ENCODE measurements at places on chromosomes 5 and 9.

- no peak for DNase-seq
Observed at GRCh38 chr5:45507178-45507577, 189.0 kb downstream of the HCN1 start.

DNA sequence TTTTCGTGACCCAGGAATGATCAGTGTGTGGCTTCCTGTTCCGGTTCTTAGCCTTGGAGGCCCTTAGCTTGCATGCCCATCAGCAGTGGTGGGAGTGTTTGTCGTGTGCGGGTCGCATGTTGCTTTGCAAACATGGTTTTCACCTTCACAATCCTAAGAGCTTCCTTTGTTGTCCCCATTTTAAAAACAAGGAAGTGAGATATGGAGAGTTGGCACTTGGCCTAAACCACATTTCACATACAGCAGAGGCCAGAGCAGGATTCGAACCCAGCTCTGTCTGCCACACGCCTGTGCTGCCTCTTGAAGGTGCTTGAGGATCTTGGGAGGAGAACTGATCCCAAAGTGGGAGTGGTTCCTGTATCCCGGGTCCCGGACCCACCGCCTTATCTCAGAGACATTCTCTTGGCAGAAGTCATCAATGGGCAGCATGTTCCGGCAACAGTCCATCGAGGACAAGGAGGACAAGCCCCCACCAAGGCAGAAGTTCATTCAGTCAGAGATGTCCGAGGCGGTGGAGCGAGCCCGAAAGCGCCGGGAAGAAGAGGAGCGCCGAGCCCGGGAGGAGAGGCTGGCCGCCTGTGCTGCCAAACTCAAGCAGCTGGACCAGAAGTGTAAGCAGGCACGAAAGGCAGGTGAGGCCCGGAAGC is 38.2 kb upstream of the POMT1 start:
- no peak for DNase-seq

DNA sequence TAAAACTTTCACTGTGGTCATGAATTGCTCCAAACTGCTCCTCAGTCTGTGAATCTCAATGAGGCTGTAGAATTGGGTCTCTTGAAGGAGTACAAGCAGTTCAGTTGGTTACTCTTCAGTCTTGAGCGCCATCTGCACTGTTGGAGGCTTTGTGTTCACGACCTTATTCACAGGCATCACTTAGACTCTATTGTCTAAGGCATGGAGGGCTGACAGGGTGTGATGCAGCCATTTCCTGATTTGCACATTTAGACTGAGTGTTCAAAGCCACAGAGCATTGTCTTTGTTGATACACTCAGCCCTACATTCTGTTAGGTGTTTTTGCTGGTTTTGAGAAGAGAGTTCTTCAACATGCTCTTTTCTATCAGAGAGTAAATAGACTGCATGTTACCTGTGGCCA is 355.9 kb upstream of the RIOK2 start:
- DNase-seq = no peak

GRCh38 chr5:14327624-14328023 is 184.5 kb downstream of the TRIO start:
- DNase-seq = no peak

DNA sequence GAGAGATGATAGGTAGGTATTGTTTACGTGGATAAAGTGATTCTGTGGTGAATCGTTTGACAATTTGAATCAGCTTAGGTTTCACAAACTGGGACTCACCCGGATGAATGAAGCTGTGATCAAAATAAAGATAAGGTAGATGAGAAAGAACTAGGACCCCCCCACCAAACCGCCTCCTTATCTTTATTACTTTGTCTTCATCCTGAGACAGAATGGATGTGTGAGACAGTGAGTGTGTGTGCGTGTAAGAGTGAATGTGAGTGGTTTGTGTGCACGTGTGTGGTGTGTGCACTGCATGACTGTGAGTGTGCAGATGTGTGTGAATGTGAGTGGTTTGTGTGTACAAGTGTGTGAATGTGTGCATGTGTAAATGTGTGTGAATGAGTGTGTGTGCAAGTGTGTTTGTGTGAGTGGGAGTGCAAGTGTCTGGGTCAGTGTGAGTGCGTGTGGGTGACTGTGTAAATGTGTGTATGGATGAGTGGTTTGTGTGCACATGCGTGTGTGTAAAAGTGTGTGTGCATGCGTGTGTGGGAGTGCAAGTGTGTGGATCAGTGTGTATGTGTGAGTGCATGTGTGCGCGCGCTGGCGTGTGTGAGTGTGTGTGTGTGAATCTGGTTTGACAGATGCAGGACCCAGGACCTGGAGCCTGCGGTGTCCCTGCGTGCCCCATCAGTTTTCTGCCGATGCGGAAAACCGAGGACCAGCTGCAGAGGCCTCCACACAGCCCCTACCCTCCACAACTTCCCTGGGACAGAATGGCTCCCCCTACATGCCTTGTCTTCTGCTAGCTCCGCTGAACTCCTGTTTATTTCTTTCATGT is 11.4 kb upstream of the ENG start:
- no peak for DNase-seq

DNA sequence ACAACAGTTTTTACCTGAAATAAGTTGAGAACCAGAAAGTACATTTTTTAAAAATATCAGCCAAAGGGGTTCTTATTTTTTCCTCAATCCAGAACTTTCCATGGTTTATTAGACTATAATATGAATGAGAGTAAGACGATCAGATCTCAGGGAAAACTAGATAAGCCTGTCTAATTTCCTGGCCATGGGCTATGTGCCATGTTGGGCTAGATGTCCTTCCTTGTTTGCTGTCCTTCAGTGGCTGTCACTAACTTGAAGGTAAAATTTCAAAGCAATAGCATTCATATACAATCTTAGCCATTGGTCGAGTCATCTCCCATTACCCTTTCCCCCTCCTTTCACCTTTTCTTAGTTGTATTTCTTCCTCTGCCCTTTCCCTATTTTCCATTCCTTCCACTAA is 179.5 kb upstream of the PPP1R2B start:
- DNase-seq = no peak

DNA sequence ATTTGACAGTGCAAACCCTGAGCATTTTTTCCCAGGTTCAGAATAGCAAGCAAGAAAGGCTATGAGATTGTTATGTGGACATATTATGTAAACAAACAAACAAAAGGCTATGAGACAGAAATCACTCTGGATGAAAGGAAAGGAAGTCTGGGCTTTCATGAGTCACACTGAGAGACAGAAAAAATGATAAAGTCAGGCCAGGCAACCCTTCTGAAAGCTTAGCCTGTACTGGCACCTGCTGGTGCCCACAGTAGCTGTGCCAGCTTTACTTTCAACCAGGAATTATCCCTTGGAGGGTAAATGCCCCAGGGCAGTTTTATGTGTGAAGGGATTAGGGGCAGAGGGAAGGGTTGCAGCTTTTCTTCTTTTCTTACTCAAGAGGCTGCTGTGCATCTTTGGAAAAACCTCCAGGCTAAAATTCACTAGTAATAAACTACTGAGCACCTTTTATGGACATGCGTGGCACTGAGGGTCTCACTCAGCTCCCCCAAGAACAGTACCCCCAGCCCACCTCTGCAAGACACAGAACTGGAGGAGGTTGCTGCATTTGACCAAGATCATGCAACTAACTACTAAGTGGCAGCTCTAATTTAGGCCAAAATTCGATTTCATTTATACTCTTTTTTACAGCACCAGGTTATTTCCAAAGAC is 41.7 kb downstream of the ACTL7B start:
- DNase-seq = no peak

DNA sequence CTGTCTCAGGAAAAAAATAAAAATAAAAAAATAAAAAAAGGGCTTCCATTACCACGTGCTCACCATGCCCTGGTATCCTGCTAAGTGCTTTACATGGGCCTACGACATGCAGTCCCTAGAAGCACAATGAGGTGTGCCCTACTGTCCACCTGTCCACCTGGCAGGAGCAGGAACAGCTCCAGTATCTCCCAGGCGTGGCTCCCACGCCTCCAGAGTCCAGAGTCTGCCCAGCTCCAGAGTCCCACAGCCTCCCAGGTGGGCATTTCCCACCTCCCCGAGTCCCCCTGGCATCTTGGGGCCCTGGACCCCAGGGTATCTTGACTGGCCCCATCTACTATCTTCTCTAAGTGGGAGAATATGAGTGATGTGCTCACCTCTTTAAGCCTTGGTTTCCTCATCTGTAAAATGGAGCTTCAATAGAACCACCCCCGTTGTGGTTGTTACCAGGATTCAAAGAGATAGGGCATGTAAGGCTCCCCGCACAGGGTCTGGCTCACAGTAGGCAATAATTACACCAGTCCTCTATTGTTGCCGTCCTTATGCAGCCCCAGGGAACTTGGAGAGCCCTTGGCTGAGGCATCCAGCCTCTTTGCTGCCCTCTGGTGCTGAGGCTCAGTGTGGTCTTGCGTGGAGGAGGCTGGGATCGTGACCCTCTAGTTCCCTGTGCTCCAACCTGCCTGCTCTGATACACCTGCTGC is 8.9 kb downstream of the CXCL14 start:
- DNase-seq = peak; percentile 47

GRCh38 chr9:4620057-4620765 is 41.9 kb upstream of the PLPP6 start:
- no peak for DNase-seq

DNA sequence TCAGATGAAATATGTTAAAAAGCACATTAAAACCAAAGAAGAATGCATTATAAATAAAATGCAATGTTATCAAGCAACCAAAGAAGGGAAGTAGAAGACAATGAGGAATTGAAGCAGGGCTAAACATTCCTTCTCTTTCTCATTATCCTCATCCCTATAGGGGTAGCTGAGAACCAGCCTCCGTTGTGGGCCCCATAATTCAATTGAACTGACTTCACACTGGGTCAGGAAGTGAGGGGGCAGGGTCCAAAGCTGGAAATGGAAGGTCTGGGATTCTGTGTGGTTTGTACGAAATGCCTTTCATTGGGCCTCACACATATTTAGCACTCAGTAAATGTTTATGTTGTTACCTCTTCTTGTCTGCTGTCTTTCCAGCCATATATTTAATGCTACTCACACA is 220.4 kb upstream of the CD180 start:
- no peak for DNase-seq

GRCh38 chr5:22850981-22851380 is 2.2 kb downstream of the CDH12 start:
- DNase-seq = no peak

GRCh38 chr9:114696814-114697544 is 15.0 kb upstream of the TEX48 start:
- DNase-seq = no peak

DNA sequence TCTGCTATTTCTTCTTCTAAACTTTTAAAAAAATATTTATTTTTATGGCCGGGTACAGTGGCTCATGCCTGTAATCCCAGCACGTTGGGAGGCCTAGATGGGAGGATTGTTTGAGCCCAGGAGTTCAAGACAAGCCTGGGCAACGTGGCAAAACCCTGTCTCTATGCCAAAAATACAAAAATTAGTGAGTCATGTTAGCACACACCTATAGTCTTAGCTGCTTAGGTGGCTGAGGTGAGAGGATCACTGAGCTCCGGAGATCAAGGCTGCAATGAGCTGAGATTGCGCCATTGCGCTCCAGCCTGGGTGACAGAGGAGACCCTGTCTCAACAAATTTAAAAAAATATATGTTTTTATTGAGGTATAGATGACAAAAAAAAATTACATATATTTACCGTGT is 5.6 kb downstream of the AP3S1 start:
- DNase-seq = no peak

DNA sequence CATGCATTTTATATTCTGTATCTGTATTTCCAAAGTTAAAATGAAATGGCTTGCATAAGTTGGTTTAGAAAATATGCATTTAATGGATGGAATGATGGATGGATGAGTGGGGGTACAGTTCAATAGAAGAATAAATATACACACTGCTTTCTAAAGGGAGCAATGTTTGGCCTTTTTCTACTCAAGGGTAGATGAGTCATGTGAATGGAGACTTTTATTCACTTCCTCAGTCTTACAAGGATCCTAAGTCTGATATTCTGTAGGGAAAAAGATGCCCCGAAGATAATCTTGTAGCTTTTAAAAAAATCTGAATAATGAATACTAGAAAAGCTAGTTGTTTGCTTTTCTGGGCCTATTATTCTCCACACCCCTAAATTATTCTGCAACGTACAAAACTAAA is 2112.1 kb downstream of the MAT2B start:
- no peak for DNase-seq

DNA sequence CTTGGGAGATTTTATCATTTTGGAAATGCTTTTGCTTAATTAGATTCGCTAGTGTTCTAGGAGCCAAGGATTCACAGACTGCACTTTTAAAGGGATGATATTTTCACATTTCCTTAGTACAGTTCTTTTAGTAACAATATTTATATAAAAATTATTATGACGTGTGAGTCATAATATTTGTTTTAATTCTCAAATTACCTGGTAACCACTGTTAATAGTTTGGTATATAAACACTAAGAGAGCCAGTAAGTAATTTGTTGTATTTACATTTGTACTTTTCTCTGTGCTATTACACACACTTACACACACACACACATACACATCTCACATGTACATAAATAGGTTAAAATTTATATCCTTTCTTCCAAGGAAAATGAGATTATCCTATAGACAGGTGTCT is 58.8 kb upstream of the RAD23B start:
- DNase-seq = no peak

- no peak for DNase-seq
Observed at GRCh38 chr9:135570456-135570855, 8.9 kb downstream of the PAEP start.

DNA sequence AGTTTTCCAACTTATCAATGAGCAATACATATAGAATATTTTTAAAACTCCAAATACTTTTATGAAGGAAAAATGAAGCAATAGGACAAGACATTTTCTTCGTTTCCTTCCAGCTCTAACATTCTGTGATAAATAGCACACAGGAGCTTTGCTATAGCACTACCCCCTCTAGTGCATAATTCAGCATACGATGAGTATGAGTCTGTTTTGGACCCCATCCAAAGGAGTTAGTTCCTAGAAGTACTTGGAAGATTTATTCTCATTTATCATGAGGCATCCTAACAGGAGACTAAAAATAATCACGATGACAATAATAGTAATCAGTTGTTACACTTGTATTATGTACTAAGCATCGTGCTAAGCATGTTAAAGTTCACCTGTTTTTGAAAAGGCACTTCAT is 1061.3 kb upstream of the DMAC1 start:
- DNase-seq = no peak

DNA sequence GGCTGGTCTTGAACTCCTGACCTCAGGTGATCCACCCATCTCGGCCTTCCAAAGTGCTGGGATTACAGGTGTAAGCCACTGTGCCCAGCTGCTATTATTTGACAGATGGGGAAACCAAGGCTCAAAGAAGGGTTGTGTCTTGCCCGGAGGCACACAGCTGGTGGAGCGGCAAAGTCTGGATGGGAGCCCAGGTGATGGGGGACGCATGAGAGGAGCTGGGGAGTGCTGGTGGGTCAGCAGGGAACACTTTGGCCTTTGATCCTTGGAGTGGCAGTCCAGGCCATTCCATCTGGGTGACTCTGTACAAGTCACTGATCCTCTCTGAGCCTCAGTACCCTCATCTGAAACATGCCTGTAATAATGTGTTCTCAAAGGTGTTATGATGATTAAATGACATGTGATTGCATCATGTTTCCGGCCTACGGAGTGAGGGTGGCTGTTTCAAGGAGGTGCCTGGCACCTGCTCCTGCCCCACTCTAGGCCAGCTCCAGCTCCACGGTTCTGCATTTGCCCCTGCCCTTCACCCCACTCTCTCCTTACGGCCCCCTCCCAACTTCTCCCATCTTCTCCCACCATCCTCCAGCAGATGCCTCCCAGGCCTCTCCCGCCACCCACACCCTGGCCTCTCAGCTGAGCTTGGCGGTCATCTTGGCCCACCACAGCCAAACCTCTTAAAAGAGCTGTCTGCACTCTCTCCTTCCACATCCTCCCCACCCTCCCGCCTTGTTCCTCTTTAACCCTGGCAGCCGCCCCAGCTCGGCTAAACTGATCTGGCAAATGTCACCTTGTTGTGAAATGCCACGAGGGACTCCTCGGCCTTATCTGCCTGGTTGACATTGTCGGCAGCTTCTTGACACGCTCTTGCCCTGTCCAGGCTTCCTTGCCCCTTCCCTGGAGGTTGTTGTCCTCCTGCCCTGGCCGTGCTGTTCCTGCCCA is 5.5 kb upstream of the DBN1 start:
- DNase-seq = peak; percentile 61

Data from mucosa of descending colon (tissue), 3 donors.